Left ventricle myocardium superior (tissue), 1 donor: ENCODE measurements at places on chromosomes 5 and 9. TPM values are rescaled to one million over a fixed set of nuclear protein-coding genes. Genes with fewer than 3 reads are reported as not detected.

DNA sequence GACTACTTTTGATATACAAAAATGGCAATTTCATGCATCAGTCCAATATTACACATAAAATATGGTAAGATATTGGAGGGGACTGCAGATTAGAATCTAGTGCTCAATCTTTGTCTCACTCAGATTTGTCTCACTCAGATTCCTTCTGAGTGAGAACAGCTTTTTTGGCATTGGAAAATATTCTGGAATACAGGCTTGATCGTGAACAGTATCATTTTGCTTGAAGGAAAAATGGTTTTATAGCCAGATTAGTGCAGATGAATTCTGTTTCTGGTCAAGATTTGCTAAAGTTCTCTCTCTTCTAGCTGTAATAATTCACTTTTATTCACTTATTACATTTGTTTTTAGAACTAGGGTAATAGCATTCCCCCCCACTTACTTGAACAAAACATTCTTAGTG is 51.2 kb downstream of the MAN2A1 start:
- DNase-seq: no peak

DNA sequence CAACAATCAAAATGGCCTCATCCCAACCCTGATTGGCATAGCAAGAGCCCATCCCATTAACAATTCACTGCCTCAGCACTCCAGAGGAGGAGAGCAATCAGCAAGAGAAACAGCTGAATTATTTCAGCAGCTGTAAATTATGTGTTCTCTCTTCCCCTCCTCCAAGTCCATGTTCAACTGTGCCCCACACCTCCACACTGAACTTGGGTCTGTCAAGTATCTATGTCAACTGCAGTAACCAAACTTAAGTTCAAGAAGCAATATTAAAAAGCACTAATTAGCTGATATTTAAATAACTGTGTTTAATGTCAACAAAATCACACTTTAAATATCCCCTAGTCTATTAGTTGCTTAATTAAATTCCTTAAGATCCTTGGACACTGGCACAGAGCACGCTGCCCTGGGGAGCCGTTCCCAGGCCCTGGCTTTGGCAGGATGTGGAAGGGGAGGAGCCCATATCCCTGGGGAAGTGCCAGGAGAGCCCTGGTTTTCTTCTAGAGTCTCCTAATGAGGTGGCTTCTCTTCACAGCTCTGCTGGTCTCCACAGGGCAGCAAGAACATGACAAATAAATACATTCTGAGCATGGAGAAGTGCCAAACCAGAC is 50.6 kb downstream of the SIL1 start:
- peak; percentile 74 for DNase-seq

GRCh38 chr9:78234810-78235209 is 1.1 kb upstream of the CEP78 start:
- DNase-seq: no peak

DNA sequence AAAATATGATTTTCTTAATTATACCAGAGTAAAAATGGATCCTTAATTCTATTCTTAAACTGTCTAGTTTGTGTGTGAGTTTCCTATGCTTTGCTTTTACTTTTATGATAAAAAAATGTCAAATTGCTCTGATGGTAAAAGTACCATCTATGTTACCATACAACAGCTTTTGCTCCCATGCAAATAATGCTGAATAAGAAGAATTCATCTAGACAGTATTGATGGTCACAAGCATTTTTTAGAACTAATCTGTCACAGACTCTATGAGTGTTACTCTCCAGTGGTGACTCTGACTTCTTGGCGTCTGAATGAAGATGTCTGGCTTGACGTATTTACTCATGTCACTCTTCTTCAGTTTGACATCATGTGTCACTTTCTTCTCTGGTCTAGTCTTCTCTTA is 608.1 kb upstream of the RORB start:
- DNase-seq: no peak

GRCh38 chr5:4453655-4454054 is 686.5 kb upstream of the ADAMTS16 start:
- no peak for DNase-seq

DNA sequence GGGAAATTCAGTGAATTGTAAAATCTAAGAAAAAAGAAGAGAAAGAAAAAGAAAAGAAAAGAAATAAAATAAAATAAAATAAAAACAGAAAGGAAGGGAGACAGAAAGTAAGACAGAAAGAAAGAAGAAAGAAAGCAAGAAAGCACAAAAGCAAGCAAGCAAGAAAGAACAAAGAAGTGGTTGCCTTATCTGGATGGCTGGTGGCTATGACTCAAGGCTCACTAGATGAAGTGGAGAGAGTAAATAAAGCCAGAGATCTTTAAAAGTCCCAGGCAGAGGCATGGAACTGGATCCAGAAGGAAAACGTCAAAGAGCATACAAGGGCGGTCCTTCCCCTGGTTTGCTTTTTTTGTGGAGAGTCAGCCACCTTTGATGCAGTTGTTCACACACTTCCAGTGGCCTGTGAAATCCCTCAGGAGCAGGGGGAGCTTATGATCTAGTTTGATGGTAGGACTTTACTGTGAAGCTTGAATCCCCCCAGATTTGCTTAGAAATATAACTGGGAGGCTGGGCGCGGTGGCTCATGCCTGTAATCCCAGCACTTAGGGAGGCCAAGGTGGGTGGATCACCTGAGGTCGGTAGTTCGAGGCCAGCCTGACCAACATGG is 176.7 kb upstream of the HMHB1 start:
- no peak for DNase-seq

DNA sequence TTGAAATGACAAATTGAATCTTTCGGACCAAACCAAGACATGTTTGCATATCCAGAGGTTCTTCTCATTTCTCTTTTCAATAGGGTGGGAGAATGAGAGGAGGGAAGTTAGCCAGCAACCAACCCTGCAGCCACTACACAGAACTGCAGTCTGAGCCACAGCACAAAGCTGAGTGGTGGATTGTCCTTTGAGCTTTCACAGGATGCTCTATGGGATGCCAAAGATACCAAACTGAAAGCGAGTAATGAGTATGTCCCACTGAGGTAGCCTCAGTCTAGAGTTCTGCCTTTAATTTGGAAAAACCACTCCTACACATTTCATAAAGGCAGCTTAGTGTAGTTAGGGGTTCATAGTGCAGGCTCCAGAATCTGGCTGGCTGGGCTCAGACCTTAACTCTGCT is 114.9 kb downstream of the MARCHF3 start:
- no peak for DNase-seq

DNA sequence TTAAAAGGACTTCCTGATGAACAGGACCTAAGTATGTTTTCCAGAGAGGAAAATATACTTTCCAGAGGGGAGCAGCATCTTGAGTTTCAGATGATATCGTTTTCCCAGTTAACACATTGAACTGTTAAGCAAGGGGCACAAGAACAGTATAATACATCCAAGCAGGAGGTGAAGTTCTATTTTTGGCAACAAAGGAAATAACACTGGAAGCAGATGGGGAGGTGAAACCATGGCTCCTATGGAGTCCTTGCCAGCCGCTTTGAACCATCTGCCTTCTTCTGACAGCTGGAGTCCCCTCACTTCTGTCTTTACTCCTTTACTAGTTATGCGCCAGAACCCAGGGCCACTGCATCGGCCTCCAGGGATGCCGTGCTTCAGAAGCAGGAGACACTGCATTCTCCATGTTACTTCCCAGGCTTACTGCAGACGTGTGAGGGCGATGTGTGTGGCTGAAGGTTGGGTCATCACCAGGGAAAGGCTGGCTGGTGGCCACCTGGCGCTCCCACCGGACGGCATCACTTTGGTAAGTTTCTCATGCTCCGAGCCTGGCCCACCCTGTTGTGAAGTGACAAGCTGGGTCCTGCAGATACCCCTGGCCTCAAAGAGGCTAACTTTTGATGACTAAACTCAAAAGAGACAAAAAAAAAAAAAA is 77.8 kb downstream of the TTLL11 start:
- DNase-seq: no peak

Gene ZNF354C
- 5.4 TPM for total RNA-seq

Gene FEM1C
- total RNA-seq: 43.1 TPM

Gene CDKN2A
- not detected for total RNA-seq
